ENCODE measurements at places on chromosomes 7 and 10.

GRCh38 chr7:18357691-18358090 lies 137.9 kb upstream of the HDAC9 start:
- DNase-seq = peak; percentile 1

DNA sequence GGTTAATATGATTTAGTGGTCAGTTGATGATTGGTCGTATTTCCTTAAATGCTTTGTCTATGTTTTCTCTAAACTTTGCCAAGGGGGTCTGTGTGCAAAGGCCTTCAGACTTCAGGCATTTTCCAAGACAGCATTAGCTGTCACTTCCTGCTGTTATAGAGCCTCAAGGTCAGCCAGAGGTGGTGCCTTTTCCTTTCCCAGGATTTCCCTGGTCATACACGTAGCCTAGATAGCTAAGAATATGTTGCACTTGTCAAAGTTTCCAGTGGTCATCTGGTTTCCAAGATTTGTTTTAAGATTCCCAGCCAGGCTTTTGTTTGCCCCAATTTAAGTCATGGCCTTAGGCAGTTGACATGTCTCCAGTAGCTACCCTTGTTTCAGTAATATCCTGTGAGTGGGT lies 133.2 kb upstream of the IGFBP3 start:
- peak; percentile 11 for DNase-seq

- DNase-seq = no peak
These were observed 40.3 kb downstream of the FAM53B start for GRCh38 chr10:124703778-124704427.

DNA sequence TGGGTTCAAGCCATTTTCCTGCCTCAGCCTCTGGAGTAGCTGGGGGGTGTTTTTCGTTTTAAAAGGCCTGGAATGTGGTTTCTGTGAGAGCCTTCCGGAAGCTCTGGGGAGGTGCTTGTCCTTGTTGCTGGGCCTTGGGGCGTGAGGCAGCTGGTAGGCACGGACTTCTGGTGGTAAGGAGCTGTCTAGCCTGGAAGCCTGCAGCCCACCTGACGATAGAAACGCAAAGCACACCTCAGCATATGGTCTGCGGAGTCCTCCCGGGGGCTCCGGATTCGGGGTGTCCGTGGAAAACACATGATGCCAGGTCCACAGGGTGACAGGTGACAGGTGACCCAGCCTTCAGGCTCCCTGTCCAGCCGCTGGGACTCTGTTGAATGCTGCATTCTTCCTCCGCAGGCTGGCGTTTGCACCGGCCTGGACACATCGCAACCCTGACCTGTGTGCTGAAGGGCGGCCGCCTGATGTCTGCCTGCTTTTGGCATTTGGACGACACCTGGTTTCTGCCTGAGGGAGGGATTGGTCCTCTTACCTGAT lies 37.3 kb downstream of the INPP5A start:
- DNase-seq = peak; percentile 66

GRCh38 chr7:106870983-106871410 lies 5.9 kb downstream of the PIK3CG start:
- DNase-seq = peak; percentile 5

DNA sequence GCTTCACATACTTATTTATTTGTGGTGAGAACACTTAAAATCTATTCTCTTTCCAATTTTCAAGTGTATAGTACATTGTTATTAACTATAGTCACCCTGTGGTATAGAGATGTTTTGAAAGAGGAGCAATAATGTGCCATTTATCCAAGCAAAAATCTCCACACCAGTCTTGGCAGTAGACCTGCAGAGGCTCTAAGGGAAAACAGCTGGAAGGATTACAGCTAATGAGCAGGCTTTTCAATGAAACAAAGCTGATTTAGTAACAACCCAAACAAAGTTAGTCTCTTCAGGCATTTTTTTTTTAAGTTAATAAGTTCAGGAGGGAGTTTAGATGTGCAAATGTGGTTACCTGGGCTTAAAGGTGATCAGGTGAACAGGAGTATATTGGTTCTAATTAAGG lies 101.9 kb downstream of the EVX1 start:
- no peak for DNase-seq

GRCh38 chr10:113756940-113757543 lies 5.6 kb downstream of the PLEKHS1 start:
- no peak for DNase-seq

DNA sequence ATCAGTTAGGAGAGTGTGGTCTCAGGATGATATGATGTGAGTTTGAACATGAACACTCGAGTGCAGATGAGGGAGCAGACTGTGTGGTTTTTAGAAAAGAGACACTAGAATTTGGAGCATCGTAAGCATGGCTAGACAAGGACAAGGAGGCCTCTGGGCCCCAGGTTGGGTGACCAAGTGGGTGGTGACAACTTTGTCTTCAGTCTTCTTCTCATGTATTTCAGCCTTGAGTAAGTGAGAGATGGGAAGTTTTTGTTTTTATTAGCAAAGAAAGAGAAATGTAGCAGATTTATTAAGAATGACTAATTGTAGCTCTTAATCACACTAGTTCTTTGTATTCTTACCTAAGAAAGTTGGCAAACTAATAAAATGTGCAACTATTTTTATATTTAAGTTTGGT lies 16.3 kb downstream of the TES start:
- no peak for DNase-seq

- DNase-seq = no peak
These were observed 49.9 kb upstream of the CAMK2B start for GRCh38 chr7:44375236-44375699.

GRCh38 chr7:90409667-90410066 lies 6.4 kb downstream of the CLDN12 start:
- peak; percentile 15 for DNase-seq

DNA sequence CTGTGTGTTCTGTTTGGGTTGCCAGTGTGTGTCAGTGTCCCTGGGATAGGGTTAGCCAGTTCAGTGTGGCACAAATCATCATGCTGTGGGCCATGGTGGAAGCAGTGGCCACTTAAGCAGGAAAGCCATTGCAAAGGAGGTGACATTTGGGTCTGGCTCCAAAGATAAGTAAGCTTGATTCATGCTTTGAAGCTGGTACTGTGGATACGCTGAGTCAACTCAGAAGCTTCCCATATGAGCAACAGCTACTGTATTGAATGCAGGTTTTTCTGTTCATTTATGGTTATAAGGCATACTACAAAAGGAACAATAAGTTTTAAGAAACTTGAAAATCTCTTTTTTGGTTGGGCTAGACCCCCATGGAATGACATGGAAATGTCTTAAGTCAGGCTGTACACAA lies 143.1 kb downstream of the BMPER start:
- DNase-seq = peak; percentile 34

DNA sequence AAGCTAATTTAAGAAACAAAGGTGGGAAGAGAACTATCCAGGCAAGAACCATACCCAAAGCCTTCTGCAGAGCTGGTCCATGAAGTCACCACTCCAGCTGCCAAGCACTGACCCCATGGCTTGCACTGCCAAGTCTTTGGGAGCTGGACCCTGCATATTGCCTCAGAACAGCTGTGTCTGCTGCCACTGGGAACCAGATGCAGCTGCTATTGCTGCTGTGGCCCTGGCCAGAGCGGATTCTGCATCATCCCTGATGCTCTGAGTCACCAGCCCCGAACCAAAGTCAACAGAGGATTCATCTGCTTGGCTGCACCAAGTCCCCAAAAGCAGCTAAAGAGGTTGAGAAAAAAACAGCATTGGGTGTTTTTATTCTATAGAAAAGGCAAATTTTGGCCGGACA lies 39.2 kb upstream of the GSAP start:
- peak; percentile 88 for DNase-seq

DNA sequence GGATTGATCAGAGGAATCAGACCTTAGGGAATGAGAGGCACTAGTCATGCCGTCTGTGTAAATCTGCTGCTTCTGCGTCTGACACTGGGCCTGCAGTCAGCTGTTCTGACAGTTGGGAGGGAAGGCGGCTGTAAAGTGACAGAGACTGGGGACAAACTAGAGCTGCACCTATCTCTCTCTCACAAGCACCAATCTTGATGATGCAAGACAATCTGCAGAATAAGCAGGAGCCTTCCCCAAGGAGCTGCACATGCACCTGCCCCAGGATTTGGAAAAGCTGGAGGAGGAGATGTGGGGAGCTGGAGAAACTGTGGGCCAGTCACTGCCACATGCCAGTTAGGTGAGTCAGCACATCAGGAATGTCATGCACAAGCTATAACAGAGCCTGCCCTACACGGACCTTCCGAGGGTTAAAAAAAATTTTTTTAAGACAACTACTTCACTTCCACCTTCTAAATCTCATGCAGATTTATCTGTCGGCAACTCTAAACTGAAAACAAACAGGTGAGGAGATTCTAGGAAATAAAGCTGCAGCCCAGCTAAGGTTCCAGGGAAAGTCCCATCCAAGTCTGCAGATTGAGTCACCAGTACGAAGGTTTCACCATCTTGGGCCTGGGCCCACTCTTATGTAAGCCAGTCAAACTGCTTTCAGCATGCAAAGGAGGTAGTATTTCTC lies 39.2 kb downstream of the ENO4 start:
- DNase-seq = peak; percentile 72

- DNase-seq = no peak
These were observed 38.6 kb upstream of the WASL start for GRCh38 chr7:123787220-123788007.

- DNase-seq = peak; percentile 20
These were observed 57.1 kb downstream of the TBXAS1 start for GRCh38 chr7:139886206-139886605.

GRCh38 chr7:92783260-92784201 lies 52.8 kb downstream of the CDK6 start:
- DNase-seq = no peak

- DNase-seq = no peak
These were observed 21.7 kb upstream of the SMO start for GRCh38 chr7:129166745-129167144.

DNA sequence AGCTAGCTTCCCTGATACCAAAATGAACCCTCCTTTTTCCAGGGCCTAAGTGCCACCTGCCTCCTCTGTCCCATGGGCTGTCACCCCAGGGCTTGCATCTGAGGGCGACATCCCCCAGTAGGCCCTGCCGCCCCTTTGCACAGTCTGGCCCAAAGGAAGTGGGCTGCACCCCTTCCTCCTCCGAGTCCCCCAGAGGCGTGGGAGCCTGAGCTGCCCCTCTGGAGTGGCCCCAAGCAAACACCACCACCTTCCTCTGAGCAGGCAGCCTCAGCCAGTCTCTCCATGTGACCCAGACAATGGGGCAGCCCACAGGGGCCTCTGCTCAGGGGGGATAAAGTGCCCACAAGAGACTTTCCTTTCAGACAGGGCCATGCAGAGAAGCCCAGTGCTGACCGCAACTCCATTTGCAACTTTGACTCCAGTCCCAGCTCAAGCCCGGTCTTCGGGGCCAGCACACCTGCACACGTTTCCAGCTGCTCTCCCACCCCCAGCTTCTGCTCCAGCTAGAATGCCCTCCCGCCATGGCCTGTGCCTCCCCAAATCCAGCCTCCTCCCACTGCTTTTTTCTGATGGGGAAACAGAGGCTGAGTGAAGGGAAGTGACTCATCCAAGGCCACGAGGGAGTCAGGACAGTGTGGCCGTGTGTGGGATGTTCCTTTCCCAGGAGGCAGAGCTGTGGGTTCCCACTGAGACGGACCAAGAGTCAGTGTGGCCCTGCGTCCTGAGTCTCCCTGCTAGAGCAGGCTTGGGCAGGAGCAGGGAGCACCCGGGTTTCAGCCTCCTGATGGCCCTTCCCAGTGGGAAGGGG lies 111.9 kb downstream of the ZMIZ1 start:
- no peak for DNase-seq

GRCh38 chr7:39979406-39980073 lies 29.5 kb downstream of the CDK13 start:
- no peak for DNase-seq

- no peak for DNase-seq
These were observed 8.3 kb upstream of the FMC1 start for GRCh38 chr7:139332697-139333359.

- DNase-seq = peak; percentile 1
These were observed 224.8 kb downstream of the FGFR2 start for GRCh38 chr10:121373411-121373810.
